ENCODE measurements at places on chromosomes 12 and 14.

DNA sequence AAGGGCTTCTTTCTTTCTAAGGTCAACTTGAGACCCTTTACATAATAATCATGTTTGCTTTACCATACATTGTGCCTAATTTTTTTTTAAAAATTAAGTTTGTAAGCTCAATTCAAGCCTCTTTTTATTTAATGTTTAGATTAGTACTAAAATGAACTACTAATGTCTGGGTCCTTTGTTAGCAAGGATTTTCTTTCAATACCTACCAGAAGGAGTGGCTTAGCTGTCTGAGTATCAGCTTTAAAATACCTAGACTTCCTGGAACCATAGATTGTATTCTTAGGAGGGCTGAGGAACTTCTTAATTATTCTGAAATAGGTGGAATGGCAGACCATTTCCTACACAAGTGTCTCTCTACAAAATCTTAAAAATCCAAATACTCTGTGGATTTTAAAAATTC, 122.1 kb downstream of the HMGA2 start:
- DNase-seq: no peak

- DNase-seq: no peak
Measured at GRCh38 chr12:25855716-25856115, 102.8 kb upstream of the RASSF8 start.

GRCh38 chr14:65334765-65335410, 77.6 kb upstream of the FUT8 start:
- peak; percentile 4 for DNase-seq

- no peak for DNase-seq
Measured at GRCh38 chr12:67595365-67595764, 53.2 kb upstream of the DYRK2 start.

- no peak for DNase-seq
Measured at GRCh38 chr14:68105816-68106215, 286.2 kb downstream of the RAD51B start.

DNA sequence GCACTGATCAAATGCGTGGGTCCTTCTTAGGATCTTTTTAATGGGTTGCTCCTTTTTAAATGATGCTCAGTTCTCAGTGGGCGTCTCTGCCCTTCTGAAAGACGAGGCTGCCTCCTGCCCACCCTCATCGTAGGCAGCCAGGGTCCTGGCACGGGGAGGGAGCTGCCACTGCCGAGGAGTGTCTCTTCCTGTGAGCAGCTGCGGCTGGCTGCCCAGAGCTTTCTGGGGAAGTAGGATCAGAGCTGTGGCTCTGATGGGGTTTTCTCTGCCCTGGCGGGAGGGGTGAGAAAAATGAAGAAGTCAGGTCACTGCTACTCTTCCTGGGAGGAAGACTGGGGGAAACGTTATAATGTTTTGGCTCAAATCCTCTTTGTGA, 31.1 kb upstream of the BEGAIN start:
- DNase-seq: no peak

DNA sequence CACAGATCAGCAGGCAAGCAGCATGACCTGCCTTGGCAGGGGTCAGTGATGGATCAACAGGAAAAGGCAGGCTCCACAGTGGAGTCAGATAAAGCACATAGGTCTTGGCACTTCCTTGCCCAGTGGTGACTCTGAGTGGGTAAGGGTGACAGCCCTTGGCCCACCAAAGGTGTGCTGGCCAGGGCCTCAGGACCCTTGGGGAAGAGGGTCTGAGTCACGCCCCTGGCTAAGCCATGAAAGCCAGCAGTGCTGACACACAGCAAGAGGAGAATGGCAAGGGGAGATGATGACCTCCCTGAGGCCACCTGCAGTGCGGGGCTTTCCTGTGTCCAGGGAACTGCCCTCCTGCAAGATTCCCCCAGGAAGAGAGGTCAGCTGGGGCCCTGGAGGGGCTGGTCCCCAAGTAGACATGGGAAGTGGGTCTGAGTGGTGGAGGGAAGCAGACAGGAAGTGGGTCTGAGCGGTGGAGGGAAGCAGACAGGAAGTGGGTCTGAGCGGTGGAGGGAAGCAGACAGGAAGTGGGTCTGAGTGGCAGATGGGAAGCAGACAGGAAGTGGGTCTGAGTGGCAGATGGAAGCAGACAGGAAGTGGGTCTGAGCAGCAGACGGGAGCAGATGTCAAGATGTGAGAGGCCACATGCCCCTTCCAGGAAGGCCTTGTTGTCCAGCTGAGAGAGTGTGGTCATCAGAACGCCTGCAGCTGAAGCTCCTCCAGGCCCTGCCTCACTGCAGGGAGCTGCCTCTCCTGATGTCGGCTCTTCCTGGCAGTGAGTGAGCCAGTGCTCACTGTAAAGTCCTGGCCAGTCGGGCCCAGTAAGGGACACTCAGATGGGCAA, 34.8 kb downstream of the DIO3 start:
- DNase-seq: no peak

- no peak for DNase-seq
Measured at GRCh38 chr14:67579636-67580035, 20.4 kb downstream of the PIGH start.

DNA sequence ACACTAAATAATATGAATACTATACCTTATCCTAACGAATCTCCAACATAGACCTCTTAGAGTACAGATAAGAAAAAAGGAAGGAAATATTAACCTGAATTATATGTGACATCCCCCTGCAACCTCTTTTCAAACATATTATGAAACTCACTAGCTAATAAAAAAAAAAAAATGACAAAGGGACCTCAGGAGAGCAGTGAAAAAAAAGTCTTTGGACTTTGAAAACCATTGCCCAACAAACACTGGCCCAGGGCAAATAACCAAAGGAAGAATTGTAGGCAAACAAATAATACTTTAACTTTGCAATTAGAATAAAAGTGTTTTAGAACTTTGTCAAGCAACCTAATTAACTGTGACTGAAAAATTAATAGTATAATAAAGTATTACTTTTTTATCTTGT, 7.7 kb downstream of the SOX5 start:
- DNase-seq: no peak

DNA sequence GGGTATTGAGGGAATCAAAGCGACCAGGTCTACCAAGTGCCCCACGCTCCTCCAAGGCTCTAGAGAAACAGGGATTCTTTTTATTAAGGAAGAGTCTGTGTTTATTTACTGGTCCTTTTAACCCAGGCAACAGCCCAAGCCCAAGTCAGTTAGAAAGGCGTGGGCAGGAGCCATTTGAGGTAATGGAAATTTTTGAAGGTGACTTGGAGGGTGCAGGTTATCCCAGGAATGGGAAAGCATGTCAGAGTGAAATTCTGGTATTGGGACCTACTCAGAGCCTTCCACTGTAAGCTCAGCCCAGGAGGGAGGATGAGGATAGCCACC, 2.9 kb downstream of the SLC6A12 start:
- DNase-seq: no peak
